ENCODE measurements at places on chromosomes 12 and 14.

DNA sequence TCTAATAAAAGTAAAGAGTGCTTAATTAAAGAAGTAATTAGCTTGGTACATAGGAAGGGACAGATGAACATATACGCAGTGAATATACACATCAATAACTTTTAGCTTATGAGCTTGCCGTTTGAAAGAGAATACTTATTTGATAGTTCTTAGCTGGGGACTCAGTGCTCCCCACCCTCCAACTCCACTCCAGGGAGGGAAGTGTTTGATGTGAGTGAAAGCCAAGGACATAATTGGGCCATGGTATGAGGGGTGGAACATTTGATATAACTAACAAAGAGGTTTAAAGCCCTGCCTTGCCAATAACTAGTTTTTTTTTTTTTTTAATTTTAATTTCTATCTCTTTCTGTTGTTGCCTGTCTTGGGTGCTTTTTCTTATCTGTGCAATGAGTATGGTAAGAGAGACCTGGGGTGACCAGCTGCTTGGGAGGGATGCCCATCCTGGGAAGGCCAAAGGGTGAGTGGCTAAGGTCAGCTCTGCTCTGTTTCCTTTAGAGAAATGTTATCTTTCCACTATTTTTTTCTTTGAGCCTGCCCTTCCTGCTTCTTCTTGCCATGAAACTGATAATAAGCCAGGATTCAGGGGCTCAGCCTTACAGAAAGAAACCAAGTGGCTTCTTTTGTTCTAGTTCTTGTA, 132.8 kb upstream of the CPSF6 start:
- no peak for DNase-seq

DNA sequence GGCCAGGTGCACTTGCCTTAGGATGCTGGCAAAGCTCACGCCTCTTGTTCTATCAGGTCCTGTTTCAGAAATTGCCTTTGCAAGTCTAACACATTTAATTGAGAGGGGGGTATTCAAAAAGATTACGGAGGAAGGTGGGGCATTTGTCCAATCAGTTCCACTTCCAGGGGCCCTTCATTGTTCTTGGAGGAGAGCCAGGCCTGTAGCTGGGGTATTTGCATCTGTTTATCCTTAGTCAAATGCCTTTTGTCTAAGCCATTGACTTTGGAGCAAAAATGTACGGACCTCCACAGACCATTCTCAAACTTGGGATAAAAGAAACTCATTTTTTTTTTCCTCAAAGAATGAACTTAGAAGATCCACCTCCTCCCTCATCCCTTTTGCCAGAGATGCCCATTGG, 582.0 kb downstream of the BCL11B start:
- DNase-seq, result no peak

DNA sequence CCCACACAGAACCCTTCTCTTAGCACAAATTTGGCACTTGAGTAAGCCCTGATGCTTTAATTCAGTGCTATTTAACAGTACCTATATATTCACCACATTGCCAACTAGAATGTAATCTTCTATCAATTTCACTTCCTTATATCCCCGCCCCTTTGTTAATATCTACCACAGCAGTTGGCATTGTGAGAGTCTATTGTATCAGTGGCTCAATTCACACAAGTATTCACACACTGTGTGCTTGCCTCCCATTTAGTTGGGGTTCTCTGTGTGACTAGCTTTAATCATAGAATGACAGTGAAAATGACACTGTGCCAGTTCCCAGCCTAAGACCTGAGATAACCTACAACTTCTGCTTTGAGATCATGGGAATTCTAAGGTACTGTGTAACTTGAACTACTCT, 103.1 kb downstream of the SEC23A start:
- no peak for DNase-seq

DNA sequence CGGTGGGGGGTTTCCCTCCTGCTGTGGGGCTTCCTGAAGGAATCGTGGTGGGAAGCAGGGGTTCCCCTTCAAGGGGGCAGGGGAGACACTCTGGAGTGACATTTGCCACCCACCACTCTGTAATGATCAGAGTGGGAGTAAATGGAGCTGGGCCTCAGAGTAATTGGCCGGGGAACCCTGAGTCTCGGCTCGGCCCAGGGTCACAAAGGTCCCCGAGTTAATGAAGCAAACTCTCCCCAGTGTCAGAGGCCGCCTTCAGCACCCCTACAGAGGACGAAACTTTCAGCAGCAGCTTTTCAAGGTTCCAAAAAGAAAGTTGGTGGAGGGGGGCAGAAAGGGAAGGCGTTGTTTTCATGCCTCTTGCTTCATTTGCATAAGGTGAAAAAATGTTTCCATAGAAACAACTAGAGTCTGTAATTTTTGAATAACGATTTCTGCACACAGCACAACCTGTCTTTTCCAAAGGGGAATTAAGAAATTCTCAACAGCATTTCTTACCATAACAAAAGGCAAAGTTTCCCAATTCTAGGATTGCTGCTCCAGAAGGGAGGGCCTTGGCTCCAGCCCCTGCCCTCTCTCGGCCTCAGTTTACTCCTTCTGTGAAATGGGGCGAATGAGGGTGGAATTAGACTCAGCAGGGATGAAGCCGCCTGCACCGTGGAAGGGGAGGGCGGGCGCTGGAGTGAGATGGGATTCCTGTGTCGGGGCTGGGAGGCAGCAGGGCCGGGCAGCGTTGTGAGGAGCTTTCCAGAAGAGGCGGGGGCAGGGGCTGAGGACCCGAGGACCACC, 67.0 kb upstream of the BEGAIN start:
- no peak for DNase-seq

GRCh38 chr12:77514511-77514910, 316.2 kb upstream of the NAV3 start:
- no peak for DNase-seq

- DNase-seq, result no peak
These were observed 27.1 kb upstream of the GPHB5 start for GRCh38 chr14:63345826-63346225.
